Activated CD4-positive, alpha-beta T cell treated with anti-CD3 and anti-CD28 coated beads, Interleukin-2, amount 10 ng/mL, durations not matched to agents 7 days and 5 days (primary cell): ENCODE measurements at places on chromosomes 16 and 17.
A peak's percentile ranks its signal among the peaks of the same experiment; 100 is the strongest.

GRCh38 chr16:49338611-49339265, 34.9 kb upstream of the C16orf78 start:
- no peak for DNase-seq

GRCh38 chr16:66842765-66843164, 1.4 kb upstream of the CA7 start:
- no peak for DNase-seq

- peak; percentile 34 for DNase-seq
These were observed 15.8 kb upstream of the RGS9 start for GRCh38 chr17:65121368-65121767.

- no peak for DNase-seq
These were observed 47.4 kb downstream of the PLXDC1 start for GRCh38 chr17:39104046-39104445.

- no peak for DNase-seq
These were observed 201.6 kb downstream of the TMEM114 start for GRCh38 chr16:8388684-8389083.
